IPS DF 6.9 (cell line): ENCODE measurements at places on chromosomes 2 and 18.

- DNase-seq = no peak
Observed at GRCh38 chr2:85151026-85151425, 17.8 kb downstream of the TCF7L1 start.

- DNase-seq = no peak
Observed at GRCh38 chr2:51420511-51420910, 388.6 kb upstream of the NRXN1 start.

GRCh38 chr2:37802899-37803379 is 122.1 kb upstream of the RMDN2 start:
- no peak for DNase-seq

DNA sequence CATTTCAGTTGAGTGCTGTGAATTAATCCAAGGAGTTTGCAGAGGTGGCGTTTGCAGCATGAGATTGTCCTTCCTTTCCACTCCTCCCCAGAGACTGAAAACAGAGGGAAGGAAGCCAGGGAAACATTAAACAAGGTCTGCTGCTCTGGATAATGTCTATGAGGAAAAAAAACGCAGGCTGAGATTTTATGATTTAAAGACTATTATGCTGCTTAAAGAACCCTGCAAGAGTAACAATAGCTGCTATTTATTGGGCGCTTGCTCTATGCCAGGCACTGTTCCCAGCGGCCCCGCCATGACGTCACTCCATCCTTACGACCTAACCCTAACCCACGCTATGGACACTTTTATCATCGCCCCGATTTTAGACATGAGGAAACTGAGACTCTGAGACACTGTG is 222.4 kb downstream of the BCL2 start:
- no peak for DNase-seq

- DNase-seq = no peak
Observed at GRCh38 chr2:149463328-149464002, 124.1 kb downstream of the MMADHC start.

DNA sequence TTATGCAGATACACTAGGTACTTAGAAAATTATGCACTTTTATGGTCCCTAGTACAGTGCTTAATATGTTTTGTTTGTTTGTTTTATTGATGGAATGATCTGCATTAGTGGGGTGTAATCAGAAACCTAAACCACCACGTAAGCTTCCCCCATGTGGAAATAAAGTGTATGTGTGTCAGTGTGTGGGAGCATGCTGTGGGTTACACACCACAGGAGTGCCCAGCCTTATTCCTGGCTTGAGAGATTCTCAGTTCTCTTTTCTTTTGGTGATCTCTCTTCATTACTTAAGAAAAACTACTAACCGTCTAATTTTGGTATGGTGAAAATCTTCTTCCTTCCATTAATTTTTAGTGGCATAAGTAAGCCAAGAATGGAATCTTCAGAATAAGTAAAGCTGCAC is 398.6 kb downstream of the DCDC2C start:
- no peak for DNase-seq

DNA sequence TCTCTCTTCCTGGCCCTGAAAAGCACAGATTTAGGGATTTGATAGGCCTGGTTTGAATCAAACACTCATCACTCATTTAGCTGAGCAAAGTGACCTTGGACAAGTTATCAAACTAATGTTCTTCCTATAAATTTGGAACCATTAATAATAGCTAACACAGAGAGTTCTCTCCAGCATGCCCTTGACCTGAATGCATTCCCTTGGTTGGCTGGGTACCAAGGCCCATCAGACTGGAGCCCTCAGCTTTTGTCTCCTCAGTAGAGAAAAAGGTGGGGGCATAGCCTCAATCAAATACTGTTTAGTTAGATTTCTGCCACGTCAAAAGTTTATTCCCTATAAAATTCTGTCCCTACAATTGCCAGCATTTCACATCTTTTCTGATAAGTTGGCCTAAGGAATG is 13.8 kb upstream of the MRPL19 start:
- DNase-seq = no peak

DNA sequence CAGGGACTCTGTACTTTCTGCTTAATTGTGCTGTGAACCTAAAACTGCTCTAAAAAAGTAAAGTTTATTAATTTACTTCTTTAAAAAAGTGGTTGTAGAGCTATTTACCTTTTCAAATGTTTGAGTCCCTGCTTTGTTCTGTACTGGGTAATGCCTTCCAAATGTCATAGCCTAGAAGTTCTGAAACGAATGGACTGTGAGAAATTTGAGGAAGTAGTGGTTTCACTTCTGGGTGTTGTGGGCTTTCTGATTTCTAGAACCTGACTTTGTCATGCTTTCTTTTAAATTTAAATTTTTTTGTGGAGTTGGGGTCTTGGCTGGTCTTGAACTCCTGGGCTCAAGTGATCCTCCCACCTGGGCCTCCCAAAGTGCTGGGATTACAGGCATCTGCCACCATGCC is 44.6 kb downstream of the SMAD4 start:
- no peak for DNase-seq

- DNase-seq = no peak
Observed at GRCh38 chr2:27184115-27184514, 27.7 kb upstream of the ATRAID start.

- no peak for DNase-seq
Observed at GRCh38 chr2:127701651-127702394, 526 bp downstream of the SFT2D3 start.

DNA sequence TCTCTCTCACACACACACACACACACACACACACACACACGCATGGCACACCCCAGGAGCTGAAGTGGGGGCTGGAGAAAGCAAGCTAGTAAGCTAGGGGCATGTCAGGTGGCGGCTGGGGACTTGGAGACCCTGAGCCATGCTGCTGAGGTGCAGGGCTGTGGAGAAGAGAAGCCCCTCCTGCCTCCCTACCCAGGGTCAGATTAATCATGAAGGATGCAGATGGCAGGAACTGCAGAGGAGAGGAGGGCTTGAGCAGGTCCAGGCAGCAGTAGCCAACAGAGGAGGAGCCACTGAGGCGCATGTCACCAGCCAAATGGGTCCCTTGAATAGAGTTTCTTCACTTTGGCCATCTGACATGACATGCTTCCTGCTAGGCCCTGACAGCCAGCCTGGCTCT is 9.6 kb downstream of the EDAR start:
- DNase-seq = no peak

DNA sequence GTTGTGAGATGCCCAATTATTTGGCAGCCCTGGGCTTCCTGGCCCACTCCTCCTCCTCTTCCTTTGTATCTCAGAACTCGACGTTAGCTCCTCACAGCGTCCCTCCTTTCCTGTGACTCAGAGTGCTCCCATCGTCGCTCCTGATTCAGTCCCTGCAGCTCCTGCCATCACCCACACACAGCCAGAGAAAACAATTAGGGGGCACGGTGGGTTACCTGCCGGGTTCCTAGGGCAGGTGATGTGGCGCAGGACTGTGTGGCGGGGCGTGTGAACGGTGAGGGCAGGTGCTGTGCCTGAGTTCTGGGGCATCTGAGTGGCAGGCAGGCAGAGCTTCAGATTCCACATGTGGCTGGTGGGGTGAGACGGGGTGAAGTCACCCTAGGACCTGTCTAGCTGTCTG is 42.6 kb downstream of the GLI2 start:
- no peak for DNase-seq

DNA sequence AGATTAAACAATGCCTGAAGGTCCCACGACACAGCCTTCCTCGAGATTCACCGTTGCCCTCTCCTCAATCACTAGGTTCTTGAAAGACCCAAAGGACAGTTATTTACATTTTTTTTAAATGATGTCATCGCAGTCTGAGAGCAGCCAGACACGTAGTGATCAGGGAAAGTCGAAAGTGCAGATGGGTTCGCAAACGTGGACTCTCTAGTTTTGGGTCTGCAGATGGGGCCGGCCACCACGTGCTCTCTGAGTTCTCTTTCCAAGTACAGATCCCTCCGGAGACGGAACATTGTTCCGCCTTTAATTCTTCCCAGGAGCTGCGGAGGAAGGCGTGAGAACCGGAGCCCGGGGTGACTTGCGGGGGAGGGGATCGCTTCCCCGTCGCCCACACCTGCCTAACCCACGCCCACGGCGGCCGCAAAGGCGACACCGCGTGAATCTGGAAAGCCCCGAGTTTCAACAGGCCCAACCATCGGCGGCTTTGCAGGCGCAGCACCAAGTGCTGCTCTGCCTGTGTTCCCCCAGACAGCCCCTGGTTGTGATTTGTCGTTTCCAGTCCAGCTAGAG is 54.3 kb downstream of the PKDCC start:
- no peak for DNase-seq

DNA sequence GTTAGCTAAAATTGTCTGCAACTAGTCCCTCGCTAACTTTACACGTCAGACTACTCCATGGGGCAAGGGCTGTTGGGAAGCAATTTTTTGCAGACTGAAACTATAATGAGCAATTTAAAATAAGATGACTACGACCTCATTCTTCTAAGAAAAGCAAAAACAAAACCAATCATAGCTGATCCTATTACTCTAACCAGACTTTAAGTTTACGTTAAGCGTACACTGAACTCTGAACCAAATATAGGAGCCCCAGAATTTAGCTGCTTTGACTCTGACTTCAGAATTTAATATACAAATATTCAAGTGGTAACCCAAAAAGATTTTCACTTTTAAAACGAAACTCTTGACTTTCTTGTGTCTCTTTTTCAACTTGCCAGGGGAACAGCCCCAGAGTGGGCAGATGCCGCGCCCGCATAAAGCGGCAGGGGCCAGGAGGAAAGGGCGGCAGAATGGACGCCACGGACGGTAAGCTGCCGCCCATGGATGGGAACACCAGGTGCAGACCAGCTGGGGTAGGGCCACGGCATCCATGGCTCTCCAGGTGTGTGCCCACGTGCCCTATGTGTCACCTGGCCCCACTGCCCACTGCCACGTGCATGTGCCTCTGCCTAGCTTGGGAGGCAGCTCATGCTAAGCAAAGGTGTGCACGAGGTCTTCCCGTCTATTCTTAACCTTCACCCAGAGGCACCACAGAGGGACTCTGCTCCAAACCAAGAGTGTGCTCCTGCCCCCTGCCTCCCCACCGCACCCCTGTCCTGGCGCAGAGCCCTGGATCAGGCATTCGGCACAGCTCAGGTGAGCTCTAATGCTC is 217.6 kb downstream of the HDAC4 start:
- DNase-seq = no peak

DNA sequence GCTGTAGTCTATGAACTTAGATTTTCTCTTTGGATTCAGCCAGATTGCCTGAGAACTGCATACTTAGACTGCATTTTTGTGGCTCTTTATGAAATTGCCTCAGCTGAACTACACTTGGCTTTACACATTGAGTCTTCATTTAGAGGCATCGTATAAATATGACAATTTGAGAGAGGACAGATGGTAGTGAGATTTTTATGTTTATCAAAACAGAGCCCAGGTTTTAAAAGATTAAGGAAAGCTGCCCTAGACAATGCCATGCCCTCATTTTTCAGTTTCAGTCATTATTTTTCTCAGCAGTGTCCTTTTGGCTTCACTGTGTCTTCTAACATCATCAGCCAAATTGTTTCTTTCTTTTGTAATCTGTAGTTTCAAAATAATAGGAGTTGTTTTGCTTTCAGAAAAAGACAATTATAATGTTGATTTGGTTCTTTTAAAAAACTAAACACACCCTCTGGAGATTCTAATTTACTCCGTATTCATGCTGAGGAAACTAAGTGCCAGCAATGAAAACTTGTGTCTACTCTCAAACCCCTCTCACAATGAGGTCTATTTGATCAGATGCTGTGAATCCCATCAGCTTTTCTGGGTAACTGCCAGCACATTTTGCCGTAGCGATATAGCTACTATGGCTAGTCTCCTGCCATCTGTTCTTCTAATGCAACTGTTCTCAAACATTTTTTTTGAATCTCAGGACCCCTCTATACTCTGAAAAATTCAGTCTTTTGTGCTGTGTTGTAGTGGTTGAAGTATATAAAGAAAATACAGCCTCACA is 46.2 kb downstream of the TWSG1 start:
- DNase-seq = no peak

GRCh38 chr2:51013079-51013932 is 18.6 kb downstream of the NRXN1 start:
- no peak for DNase-seq

- no peak for DNase-seq
Observed at GRCh38 chr2:205802065-205802464, 119.8 kb downstream of the NRP2 start.

DNA sequence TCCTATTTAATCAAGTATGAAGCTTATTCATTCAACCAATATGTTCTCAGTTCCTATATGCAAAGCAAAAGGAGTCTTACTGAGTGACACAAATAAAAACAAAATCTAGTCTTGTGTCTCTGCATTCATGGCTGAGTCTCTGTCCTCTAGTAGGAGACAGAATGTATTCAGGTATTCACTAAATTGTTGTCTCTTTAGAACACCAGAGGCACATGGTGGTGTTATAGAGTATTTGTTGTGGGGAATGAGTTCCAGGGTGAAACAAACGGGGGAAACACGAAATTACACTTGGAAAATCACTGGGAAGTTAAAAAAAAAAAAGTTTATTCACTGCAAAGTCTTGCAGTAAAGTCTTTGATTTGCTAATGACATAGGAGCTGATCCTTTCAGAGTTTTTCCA is 131.7 kb upstream of the FSHR start:
- no peak for DNase-seq

DNA sequence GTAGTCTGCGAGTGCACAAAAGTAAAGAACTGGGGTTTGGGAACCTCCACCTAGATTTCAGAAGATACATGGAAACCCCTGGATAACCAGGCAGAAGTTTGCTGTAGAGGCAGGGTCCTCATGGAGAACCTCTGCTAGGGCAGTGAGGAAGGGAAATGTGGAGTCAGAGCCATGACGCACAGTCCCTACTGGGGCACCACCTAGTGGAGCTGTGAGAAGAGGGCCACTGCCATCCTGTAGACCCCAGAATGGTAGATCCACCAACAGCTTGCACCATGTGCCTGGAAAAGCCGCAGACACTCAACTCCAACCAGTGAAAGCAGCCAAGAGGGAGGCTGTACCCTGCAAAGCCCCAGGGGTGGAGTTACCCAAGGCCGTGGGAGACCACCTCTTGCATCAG is 206.4 kb downstream of the PIEZO2 start:
- DNase-seq = no peak

DNA sequence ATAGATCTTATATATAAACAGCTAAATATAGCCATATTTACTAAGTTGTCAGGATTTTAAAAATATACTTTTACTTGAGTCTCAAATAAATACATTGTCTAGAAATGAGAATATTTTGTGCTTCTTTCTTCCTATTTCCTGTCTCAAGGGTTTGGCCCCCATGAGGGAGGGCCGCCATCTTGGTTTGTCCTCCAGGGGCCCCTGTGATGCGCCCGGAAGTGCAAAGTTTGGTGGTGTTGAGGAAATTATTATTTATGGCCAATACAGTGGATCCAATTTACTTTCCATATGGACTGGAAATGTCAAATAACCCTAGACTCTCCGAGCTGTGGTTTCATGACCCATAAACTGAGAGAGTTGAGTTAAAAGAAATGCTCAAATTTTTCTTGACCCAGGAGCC is 104.7 kb upstream of the OTOS start:
- DNase-seq = no peak

GRCh38 chr18:48314690-48315089 is 94.5 kb downstream of the ZBTB7C start:
- no peak for DNase-seq

- no peak for DNase-seq
Observed at GRCh38 chr2:201887773-201888425, 81.6 kb downstream of the CDK15 start.

- DNase-seq = peak; percentile 16
Observed at GRCh38 chr2:176490061-176490861, 221.0 kb downstream of the MTX2 start.
